HuH-7.5 (cell line): ENCODE measurements at places on chromosomes 12 and 14.
A peak's percentile ranks its signal among the peaks of the same experiment; 100 is the strongest.

DNA sequence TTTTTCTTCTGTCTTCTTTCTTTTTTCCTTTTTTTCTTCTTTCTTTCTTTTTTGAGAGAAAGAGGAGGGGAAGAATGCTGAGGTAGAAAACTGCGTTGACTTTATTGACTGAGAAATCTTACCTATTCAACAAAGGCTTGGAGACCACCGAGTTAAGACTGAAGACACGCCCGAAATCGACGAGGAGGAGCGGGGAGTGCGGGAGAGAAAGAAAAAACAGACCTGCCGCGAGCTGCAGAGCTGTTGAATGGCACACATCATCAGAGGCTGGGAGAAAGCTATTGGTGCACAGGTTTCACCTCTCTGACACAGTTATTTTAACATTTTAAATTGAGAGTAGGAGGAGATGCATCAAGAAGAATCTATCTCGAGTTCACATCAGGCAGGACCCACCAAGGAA lies 5.1 kb downstream of the ASCL1 start:
- no peak for DNase-seq

DNA sequence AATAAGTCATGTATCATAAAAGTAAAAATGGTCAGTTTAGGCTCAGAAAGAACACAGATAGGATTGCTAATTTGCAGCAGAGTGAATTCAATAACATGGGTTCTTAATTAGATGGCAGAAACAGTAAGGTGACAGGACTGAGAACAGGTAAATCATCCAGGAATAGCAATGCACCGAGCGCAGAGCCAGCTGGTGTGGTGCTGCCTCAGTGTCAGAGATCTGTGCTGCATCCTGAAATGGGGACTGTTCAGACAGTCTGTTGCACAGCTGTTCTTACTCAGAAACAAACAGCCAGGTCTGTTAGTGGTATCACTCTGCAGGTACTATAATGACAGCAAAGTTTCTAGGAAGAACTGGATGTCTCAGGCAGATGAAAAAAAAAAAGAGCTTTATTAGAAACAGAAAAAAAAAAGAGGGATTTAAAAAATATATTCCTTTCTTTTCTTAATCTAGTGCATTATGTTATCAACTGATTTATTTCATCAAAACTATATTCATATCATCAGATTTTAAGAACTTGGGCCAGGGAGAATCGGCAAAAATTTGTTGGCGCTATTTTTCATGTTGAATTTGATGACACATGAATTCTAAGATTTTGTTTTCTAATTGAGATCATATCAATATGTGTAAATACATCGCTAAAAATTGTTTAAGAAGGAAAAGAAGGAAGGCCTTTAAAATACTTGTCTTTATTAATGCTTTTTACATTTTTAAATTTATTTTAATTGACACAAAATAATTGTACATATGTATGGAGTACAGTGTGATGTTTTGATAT lies 501.8 kb downstream of the PRKD1 start:
- no peak for DNase-seq

GRCh38 chr12:54337280-54337842 lies 12.4 kb downstream of the COPZ1 start:
- DNase-seq: no peak

- DNase-seq: no peak
Observed at GRCh38 chr12:127888943-127889719, 377.8 kb upstream of the TMEM132C start.

GRCh38 chr12:66210840-66211239 lies 21.8 kb downstream of the IRAK3 start:
- no peak for DNase-seq

- no peak for DNase-seq
Observed at GRCh38 chr12:5033883-5034282, 9.8 kb upstream of the KCNA5 start.

GRCh38 chr12:1436981-1437380 lies 157.4 kb downstream of the FBXL14 start:
- no peak for DNase-seq

- DNase-seq: no peak
Observed at GRCh38 chr12:97982684-97983083, 520.1 kb downstream of the RMST start.

GRCh38 chr12:62730649-62731048 lies 204.3 kb downstream of the PPM1H start:
- DNase-seq: no peak

- DNase-seq: no peak
Observed at GRCh38 chr12:132132609-132133430, 11.3 kb downstream of the DDX51 start.

DNA sequence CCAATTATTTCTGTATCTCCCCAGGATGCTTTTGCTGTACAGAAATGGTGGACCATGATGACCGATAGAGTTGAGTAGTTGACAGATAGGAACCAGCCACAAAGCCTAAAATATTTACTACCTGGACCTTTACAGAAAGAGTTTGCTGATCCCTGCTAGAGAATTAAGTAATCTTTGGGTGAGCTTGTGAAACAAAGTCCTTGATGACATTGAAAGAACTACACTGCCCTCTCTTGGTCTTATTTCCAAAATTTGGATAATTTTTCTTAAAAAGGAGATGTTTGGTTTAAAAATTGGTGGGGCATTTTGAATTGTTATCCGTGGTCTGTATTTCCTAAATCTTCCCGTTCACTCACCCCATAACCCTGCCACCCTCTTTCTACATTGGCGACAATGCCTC lies 13.7 kb upstream of the TCTN1 start:
- no peak for DNase-seq

DNA sequence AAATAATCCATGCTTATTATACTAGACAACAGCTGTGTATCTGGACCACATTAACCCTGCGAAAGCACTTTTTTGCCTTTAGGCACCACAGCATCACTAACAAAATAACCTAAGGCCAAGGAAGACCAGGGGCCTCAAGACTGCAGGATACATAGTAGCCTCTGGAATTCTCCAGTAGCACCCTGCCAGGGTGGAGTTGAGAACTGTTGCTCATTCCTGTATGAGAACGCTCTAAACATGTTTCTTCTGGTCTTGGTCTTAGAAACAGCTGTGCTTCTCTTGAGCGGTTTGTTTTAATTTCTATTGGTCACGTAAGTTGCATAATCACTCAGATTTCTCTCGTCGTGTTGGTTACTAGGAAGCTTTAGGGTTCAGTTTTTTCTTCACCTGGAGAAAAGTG lies 7.9 kb downstream of the B4GALNT3 start:
- no peak for DNase-seq

GRCh38 chr12:18074001-18074400 lies 16.0 kb downstream of the RERGL start:
- DNase-seq: no peak

GRCh38 chr12:115227137-115227615 lies 543.2 kb upstream of the TBX3 start:
- no peak for DNase-seq

GRCh38 chr12:91617818-91618217 lies 435.2 kb upstream of the DCN start:
- DNase-seq: no peak

GRCh38 chr12:82866227-82866775 lies 179.6 kb downstream of the TMTC2 start:
- DNase-seq: no peak

- DNase-seq: no peak
Observed at GRCh38 chr14:72499746-72500145, 394.2 kb downstream of the DPF3 start.

- DNase-seq: no peak
Observed at GRCh38 chr12:126706300-126706699, 1560.7 kb upstream of the TMEM132C start.

GRCh38 chr14:58650857-58651256 lies 13.1 kb downstream of the DACT1 start:
- DNase-seq: no peak

GRCh38 chr14:61569812-61570548 lies 125.3 kb upstream of the HIF1A start:
- DNase-seq: no peak

GRCh38 chr14:102772781-102773570 lies 4.3 kb upstream of the TRAF3 start:
- no peak for DNase-seq

DNA sequence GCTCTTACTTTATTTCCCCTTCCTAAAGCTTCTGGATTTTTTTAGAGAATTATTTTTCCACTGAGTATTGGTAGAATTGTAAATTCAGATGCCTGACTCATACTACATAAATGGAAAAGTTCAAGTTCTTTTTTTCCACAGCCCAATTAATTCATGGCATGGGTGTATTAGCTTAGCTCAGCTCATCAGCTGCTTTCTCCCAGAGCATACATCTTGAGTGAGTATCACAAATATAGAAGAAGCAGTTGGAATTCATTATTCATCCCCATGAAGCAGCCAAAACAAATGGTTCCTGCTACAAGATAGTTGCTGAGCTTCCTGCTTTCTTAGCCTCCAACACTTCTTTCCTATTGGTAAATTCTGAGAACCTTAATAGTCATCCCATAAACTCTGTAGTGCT lies 105.1 kb downstream of the C12orf50 start:
- DNase-seq: no peak

GRCh38 chr14:74213907-74214803 lies 25.1 kb upstream of the VSX2 start:
- no peak for DNase-seq

DNA sequence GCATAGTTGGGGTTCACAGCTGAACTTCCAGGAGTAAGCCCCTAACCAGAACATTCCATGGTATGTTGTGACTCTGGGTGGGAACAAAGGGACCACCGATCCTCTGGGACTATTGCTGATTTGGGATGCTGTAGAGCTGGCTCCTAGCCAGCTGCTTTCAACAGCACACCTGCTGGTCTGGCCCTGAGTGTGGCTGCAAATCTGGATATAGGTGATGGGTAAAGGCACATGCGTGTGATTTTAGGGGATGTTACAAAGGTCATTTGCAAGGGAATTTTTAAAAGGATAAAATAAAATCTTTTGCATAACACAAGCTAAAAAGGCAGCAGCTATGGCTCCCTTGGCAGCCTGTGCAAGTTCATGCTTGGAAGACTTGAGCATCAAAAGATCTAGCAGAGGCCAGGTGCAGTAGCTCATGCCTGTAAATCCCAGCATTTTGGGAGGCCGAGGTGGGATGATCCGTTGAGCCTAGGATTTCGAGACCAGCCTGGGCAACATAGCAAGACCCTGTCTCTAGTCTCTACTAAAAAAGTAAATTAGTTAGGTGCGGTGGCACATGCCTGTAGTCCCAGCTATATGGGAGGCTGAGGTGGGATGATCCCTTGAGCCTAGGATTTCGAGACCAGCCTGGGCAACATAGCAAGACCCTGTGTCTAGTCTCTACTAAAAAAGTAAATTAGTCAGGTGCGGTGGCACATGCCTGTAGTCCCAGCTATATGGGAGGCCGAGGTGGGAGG lies 1.6 kb downstream of the ALDH2 start:
- no peak for DNase-seq

DNA sequence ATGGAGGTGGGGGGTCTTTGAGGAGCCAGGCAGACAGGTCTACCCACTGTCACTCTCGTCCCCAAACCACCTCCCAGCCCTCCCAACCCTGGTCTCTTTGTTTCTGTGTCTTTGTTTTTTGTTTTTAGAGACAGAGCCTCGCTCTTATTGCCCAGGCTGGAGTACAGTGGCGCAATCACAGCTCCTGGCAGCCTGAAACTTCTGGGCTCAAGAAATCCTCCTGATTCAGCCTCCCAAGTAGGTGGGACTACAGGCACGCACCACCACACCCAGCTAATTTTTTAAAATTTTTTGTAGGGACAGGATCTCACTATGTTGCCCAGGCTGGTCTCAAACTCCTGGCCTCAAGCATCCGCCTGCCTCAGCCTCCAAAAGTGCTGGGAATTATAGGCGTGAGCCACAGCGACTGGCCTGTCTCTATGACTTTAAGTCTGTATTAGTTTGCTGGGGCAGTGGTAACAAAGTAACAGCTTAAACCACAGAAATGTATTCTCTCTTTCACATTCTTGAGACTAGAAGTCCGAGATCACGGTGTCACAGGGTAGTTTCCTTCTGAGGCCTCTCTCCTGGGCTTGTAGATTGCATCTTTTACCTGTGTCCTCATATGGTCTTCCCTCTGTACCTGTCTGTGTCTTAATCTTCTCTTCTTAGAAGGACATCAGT lies 26.1 kb downstream of the DTX1 start:
- no peak for DNase-seq

- no peak for DNase-seq
Observed at GRCh38 chr12:53843545-53843944, 91.8 kb upstream of the CISTR start.

- no peak for DNase-seq
Observed at GRCh38 chr12:84537666-84538065, 374.9 kb downstream of the SLC6A15 start.

GRCh38 chr14:47259796-47260195 lies 415.6 kb downstream of the MDGA2 start:
- DNase-seq: no peak

DNA sequence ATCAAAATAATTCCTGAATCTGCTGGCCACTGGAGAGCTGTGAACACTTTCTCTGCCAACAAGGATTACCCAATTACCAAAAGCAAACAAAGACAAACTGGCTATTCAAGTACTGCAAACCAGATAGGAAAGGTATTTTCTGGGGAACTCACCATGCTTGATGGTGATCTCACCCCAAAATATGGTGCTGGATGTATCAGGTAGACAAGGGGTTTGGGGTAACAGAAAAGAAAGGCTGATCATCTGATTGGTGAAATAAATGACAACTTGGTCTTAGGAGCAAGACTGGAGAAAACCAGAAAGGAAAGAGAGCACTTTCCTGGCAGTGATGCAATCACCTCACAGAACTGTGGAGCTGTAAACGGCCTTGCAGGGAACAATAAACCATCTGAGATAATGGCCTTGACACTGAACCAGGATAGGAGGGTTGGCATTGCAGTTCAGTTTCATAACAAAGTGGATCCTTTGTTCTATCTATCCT lies 31.0 kb upstream of the NPFF start:
- DNase-seq: peak; percentile 60

GRCh38 chr14:100736269-100737180 lies 9.8 kb downstream of the DLK1 start:
- no peak for DNase-seq

GRCh38 chr14:51432302-51432948 lies 192.4 kb downstream of the TMX1 start:
- peak; percentile 22 for DNase-seq

DNA sequence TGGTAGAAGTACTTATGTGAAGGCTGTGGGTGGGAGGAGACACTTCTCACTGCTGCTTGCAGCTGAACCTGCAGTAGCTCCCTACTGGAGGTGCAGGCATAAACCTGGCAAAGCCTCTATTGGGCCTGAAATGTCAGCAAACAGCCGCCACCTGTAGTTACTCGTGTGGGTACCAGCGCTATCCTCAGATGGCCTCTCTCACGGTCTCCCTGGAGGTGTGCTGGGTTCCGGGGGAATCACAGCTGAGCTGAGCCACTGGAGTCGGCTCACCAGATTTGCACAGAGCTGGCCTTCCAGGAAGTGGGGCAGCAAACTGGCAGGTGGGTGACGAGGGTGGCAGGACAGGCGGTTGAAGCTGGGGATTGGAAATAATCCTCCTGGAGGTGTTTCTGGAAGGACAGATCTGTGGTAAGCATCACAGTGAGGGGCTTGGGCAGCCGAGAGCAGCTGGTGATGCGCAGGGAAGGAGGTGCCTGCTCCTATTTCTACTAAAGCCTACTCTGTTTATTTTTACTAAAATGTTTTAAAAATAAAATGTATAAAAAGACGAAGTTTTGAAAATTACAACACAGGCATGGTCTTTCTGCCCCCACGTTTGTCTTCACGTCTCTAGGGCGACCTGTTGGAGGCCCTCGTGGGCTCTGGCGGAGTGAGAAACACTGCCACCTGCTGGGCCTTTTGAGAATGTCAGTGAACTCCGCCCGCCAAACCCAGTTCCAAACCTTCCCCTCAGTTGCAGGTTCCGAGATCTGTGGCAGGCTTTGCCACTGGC lies 67.8 kb upstream of the PLEKHG3 start:
- DNase-seq: peak; percentile 55

GRCh38 chr12:76025601-76026575 lies 5.7 kb downstream of the PHLDA1 start:
- no peak for DNase-seq

GRCh38 chr12:92147491-92147890 lies 1.8 kb upstream of the BTG1 start:
- DNase-seq: no peak
